GM12878 (cell line): ENCODE measurements at places on chromosomes 7 and 10. TPM values are rescaled to one million over a fixed set of nuclear protein-coding genes. Genes with fewer than 3 reads are reported as not detected.

The MAP3K8 gene
- 41.3 and 41.7 TPM in 2 replicates for total RNA-seq

The TRIM56 gene
- total RNA-seq: 33.8 and 37.5 TPM in 2 replicates

- DNase-seq: no peak
Measured at GRCh38 chr7:74283858-74284447, 5.3 kb upstream of the CLIP2 start.

DNA sequence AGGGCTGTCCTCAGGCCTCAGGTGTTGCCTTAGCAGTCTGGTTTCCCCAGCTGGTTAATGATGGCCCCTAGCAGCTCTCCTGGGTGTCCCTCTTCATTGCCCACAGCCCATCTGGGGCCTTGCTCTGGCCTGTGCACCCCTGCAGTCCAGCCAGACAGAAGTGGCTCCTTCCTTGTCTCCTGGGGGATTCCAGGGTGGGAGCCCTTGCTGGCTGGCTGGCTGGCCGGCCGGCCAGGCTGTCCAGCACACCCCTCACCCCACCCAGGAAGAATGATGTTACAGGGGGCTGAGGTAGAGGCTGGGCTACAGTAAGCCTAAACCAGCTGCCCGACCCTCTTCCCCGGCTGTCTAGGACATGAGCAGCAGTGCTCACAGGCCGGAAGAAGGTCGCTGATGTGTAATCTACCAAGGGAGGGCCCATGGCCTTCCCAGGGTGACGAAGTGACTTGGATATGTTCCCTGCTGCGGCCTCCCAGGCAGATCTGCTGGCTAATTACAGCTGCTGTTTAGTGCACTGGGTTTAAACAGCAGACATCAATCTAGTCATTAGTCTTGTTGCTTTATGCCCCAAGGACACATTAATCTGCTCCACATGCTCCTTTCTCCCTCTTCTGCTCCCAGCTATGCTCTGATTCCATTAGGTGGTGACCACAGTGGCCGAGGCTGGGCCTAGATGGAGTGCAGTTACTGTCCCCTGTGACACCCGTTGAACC lies 53.8 kb upstream of the LRRC4 start:
- no peak for DNase-seq
